ENCODE measurements at places on chromosomes 3 and 15.

DNA sequence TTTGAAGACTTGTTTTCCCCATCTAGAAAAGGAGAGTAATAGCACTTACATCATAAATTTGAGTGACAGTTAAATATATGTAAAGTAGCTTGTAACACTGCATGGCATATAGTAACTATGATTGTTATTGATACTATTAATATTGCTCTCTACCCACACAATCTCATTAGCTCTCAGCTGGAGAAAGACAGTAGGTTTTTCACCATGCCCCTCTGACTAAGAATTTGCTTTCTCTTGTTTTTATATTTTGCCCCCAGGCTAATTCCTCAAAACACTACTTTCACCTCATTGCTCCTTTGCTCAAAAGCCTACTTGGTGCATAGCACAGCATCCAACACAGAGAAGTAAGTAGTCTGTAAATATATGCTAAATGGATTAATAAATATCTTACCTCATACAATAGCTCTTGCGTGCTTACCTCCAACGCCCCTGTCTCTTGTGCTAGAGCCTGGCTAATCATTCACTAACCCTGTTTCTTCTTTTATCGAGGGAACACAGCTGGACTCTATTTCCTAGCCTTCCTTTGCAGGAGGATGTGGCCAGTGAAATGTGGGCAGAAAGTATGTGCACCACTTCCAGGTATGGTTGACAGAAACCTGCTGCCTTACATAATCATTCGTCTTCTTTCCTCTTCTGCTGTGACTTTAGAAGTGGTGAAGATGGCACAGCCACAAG, 190.0 kb downstream of the PLCH1 start:
- DNase-seq = no peak

DNA sequence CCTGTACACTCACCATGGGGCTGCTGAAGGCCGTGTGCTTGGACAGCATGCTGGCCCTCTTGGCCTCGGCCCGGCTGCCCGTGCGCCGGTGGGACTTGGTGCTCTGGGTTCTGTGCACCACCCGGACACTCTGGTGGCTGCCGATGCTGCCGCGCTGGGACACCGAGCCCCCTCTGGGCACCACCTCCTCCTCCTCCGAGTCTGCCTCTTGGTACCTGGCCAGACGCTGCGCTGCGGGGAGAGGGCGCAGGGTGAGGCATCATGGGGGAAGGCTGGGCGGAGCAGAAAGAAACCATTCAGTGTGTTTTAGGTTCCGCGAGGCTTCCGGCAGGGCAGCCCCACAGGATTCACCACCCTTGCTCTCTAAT, 145.0 kb downstream of the ATP10A start:
- peak; percentile 33 for DNase-seq

GRCh38 chr3:3064297-3064696, 45.9 kb downstream of the IL5RA start:
- DNase-seq = no peak

DNA sequence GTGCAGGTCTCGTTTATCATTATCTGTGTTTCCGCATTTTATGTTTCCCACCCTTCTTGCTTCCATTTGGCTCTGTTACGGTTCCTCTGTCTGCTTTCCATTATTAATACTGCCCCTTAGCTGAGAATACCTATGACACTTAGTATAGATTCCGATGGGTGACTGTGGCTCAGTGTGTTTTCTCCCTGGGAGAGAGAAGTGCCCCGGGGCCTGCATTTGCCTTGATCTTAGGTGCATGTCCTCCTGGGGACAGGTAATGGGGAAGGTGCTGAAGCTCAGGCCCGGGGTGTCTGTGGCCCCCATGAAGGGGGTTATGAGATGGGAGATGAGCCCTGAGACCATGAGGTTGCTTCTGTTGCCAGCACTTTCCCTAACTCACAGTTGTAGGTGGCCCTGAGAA, 43.4 kb upstream of the PCSK6 start:
- DNase-seq = no peak

GRCh38 chr3:197408177-197408957, 110.0 kb upstream of the DLG1 start:
- DNase-seq = peak; percentile 55

- DNase-seq = no peak
Observed at GRCh38 chr3:28149960-28150359, 91.5 kb upstream of the CMC1 start.

DNA sequence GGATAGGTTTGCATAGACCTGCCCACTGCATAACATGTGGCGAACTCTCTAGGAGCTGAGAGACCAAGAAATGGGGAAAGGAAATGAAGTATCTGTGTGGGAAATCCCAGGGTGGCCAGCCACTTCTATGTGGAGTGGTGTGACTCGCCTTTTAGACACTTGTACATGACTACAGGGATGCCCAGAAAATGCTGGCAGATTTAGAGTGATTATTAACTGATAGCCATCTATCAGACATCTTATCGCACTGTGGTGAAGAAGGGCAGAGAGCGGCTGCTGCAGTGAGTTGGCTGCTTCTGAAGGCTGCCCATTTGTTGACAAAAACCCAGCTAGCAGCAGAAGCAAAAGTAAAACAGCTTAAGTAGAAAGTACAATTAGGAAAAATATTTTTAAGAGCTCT, 18.1 kb upstream of the STAC start:
- peak; percentile 62 for DNase-seq

- DNase-seq = no peak
Observed at GRCh38 chr3:138781012-138781470, 53.7 kb downstream of the PIK3CB start.

DNA sequence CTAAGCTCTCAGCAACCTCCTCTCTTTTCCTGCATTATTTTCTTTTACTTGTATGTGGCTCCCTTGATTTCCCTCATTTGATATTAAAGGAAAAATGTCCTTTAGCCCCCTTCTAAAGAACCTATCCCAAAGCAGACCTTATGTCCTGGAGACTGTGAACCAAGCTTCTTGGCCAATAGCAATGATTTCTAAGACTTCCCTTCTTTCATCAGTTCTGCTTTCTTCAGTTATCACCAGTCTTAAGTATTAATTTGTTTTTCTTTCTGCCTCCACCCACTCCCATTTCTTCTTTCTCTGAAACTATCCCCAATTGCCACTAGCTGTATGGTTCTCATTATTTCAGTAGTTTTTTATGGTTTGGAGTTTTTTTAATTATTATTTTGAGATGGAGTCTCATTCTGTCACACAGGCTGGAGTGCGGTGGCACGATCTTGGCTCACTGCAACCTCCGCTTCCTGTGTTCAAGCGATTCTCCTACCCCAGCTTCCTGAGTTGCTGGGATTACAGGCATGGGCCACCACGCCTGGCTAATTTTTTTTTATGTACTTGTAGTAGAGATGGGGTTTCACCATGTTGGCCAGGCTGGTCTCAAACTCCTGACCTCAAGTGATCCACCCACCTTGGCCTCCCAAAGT, 12.1 kb downstream of the TMOD3 start:
- no peak for DNase-seq

- no peak for DNase-seq
Observed at GRCh38 chr15:66094331-66094730, 159.2 kb downstream of the MEGF11 start.

DNA sequence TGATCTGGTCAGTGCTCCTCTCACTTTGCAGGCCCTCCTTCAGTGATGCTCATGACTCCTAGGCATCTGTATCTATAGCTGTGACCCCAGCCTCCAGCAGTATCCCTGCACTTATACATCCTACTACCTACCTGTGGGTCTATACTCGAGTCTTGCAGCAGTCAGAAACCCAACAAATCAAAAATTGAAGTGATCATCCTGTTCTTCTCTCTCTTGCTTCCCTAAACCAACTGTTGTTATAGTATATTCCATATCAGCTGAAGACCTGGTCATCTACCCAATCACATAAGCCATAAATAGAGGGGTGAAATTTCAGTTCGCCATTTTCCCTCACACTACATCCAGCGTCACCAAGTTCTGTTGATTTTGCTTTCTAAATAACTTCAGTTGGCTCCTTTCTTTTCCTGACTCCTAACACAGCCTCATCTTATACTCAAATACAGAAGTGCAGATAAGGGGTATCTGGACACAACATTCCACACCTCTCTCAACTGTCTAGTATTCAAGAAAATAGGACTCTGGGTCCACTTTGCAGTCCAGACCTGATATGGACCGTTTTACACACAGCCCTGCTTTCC, 25.9 kb upstream of the SRPRB start:
- DNase-seq = no peak

DNA sequence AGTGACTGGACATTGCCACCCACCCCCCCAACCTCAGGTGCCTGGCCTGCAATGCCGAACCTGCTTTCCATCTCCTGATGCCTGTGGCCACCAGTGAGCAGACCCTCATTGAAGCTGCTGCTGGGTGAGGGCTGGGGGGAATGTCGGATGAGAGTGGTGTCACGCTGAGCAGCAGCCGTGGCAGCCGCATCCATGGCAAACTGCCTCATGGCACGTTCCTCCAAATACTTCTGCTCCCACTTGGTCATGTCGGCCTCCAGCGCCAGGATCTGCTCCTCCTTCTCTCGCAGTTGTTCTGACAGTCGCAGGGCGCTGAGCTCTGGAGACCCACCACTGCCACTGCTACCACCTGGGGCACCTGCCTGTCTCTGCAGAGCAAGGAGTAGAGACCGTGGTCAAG, 14.2 kb downstream of the AMOTL2 start:
- DNase-seq = peak; percentile 17

DNA sequence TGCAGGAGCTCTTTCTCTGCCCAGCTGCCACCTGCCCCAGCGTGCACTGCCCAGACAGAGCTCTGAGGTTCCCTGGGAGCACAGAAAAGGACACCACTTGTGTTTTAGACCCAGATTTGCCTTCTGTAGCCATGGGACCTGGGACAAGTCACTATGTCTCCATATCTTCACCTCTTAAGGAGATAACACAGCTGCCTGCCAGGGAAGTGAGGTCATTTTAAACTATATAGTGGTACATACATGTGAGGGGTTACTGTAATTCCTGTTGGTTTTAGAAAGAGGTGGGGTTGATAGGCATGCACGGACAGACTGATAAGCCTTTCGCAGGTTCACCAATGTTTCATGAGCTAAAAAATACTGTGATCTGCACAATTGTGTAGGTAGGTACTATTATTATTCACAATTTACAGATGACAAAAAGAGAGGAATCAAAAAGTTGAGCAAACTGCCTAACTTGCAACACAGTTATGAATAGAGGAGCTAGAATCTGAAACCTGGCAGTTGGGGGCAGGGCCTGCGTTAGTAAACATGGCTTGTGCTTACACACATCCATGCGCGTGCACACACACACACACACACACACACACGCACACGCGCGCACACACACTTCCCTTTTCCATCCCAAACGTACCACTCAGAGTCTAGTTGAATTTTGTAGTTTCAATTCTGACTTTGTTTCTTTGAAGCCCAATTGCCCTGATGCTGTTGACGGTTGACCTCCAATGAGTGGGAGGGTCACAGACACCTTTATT, 193.6 kb downstream of the FAM43A start:
- no peak for DNase-seq

- no peak for DNase-seq
Observed at GRCh38 chr3:69753179-69753775, 14.0 kb downstream of the MITF start.

GRCh38 chr15:48527517-48527916, 118.0 kb downstream of the FBN1 start:
- DNase-seq = no peak

GRCh38 chr15:64580696-64581407, 120.5 kb downstream of the ZNF609 start:
- DNase-seq = no peak

DNA sequence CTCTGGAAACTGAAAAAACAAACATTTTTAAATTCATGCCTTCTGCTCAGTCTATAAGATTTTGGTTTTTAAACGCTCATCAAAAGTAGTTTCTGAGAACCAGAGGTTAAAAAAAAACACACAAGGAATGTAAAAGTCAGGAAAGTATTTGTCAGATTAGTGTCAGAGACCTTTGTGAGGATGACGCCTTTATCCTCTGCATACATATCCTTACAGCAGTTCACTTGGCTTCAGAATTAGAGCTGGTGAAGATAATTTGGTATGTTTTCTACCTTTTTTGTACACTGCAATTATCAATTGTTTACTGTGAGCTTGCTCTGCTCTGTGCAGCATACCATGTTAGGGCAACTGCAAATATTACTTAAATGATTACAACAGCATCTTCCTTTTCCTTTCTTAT, 8.3 kb downstream of the PRTG start:
- no peak for DNase-seq

GRCh38 chr15:70863450-70864218, 9.7 kb upstream of the LARP6 start:
- DNase-seq = peak; percentile 89

Measured in astrocyte of the hippocampus (primary cell).